SK-N-SH (cell line): ENCODE measurements at places on chromosomes 11 and 22. TPM values are rescaled to one million over a fixed set of nuclear protein-coding genes. Genes with fewer than 3 reads are reported as not detected.

Gene HIC2
- 1.1 and 1.2 TPM in 2 replicates for polyA plus RNA-seq

Gene SEPTIN3
- polyA plus RNA-seq, result 0.35 and 0.89 TPM in 2 replicates

Gene OSM
- not detected in 2 replicates for polyA plus RNA-seq

Gene SYT13
- not detected in 2 replicates for polyA plus RNA-seq

Gene CECR2
- polyA plus RNA-seq, result not detected in 2 replicates

Gene PDGFB
- 0.19 and 0.44 TPM in 2 replicates for polyA plus RNA-seq

Gene OR2AT4
- not detected in 2 replicates for polyA plus RNA-seq

Gene SERHL2
- polyA plus RNA-seq, result 3.1 and 3.8 TPM in 2 replicates

Gene NLRP14
- polyA plus RNA-seq, result not detected in 2 replicates

Gene MYOD1
- polyA plus RNA-seq, result not detected in 2 replicates

Gene SOX10
- polyA plus RNA-seq, result not detected in 2 replicates
